ENCODE measurements at places on chromosomes 6 and 20.

DNA sequence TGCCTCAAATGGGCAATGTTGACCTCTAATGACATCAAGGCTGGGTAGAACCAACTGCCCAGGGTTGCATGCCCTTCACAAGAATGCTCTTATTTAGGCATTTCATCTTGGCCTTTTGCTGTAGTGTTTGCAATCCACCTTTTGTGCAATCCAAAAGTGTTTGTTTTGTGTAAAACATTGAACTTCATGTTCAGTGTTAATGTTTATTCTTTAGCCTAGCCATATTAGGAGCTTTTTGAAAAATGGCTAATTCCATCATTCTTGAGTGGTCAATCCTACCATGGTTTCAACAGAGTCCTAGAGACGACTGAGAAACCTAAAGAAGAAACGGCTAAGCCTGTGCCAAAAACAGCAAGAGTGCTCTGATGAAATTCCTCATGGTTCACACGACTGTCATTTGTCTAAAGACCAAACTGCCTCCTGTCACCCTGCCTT lies 279.6 kb upstream of the PRDM1 start:
- DNase-seq: peak; percentile 70

- DNase-seq: peak; percentile 86
These were observed 1.1 kb upstream of the RNF182 start for GRCh38 chr6:13923527-13924145.

DNA sequence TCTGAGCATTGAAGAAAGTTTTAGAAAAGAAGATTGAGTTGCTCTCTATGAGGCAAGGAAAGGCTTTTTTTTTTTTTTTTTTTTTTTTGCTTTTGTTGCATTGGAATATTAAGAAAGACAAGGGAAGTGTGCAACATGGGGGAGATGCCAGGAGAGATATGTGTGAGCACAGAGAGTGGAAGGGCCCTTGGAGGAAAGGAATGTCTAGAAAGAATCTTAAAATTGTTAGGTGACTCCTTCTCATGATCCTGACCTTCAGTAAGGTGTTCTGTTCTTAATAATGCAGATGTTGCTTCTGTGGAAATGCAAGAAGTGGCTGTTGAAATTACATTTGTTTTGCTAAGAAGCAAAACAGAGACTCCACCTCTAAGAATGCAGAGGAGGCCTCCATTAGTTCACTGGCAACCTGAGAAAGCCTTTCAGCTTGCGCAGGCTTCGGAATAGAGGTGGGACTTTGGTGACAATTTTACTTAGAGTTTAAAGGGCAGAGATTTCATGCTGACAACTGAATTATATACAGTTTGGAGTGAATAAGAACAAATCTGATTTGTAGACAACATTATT lies 118.0 kb upstream of the ASCC3 start:
- no peak for DNase-seq

GRCh38 chr20:51789434-51789833 lies 12.9 kb downstream of the SALL4 start:
- no peak for DNase-seq

- DNase-seq: peak; percentile 56
These were observed 1.1 kb upstream of the PRELID3B start for GRCh38 chr20:59043698-59044097.

GRCh38 chr6:133817460-133818047 lies 71.4 kb upstream of the TCF21 start:
- no peak for DNase-seq

DNA sequence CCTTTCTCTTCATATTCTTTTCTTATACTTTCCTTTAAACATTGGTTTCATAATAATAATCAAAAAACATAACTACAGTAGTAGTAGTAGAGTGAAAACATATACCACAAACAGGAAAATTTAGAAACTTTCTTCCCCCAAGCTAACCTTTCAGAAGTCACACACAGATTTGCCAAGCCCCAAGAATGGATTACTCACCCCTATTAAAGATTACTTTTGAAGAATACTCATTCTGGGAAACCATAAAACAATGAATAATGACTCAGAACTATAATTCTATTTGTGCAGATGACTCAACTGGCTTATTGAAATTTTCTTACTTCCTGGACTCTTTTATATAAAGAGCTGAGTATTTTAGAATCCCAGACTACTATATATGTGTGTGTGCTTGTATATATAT lies 119.4 kb upstream of the GJE1 start:
- peak; percentile 94 for DNase-seq

DNA sequence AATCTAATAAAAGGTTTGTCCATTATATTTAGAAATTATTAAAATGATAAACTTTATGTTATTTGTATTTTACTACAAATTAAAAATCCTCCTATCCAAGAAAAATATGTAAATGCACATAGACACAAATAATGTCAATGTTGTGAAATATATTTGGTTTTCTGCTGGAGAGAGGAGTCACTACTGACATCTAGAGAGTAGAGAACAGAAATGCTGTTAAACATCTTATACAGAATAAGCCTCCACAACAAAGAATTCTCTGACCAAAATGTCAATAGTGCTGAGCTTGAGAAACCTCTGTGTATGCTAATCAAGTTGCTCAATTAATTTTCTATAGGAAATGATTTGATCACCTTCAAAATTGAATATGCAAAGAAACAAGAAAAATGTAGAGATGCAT lies 12.4 kb downstream of the HTR1B start:
- peak; percentile 43 for DNase-seq

DNA sequence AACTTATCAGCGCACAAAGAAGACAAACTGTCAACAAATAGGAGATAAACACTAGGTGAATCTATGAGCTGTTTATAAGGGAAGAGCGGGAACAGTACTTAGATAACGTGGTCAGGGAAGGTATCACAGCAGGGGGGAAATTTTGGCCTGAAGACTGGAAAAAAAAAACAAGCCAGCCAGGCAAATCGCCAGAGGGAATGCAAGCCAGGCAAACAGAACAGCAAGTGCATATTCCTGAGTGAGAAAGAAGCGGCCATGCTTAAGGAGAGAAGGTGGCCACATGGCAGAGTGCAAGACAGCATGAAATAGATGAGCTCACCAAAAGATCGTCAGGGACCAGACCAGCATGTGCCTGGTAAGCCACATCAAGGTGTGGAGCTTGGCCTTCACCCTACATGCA lies 466.5 kb upstream of the ARID1B start:
- DNase-seq: no peak

- DNase-seq: peak; percentile 8
These were observed 42.3 kb downstream of the RPP40 start for GRCh38 chr6:4961322-4962168.

- no peak for DNase-seq
These were observed 100.0 kb upstream of the JARID2 start for GRCh38 chr6:15145821-15146220.

DNA sequence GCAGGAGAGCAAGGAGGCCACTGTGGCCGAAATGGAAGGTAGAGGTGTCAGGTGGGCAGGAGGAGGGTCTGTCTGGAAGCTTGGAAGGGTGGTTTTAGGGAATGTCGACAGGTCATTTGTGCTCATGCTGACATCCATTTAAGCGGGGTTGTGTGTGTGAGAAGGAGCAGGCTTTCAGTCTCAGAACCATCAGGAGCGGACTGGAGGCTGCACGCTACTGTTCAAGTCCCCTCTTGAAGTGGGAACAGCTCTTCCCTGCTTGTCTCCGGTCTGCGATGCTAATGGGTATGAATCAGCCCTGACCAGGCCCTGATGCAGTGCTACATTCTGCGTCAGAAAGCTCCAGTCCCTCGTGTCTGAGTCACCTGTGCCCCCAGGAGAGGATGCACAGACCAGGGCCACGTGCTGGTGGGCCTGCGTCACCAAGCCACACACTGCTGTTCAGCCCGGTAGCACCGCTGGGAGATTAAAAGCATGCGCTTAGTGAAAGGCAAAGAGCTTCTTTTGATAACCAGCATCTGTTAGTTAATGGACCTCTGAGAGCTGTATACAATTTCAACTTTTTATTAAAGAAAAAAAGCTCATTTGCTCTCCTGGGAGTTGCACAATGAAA lies 58.0 kb downstream of the APCDD1L start:
- peak; percentile 77 for DNase-seq

DNA sequence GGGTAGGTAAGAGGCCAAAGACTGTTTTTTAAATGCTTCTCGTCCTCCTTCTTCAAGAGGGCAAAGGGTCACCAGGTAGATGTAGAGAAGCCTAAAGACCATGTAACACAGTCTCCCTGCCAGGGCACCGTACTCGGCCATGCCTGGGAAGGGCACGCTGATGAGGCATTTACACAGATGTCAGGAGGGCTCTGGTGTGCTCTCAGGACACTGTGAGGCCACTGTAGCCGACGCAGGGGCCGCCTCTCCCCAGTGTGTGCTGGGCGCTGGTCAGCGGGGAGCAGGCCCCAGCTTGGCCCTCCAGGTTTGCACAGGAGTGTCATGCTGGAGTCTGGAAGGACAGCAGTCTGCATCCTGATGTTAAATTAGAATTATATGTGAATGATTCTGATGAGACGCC lies 7.1 kb upstream of the MTG2 start:
- no peak for DNase-seq

DNA sequence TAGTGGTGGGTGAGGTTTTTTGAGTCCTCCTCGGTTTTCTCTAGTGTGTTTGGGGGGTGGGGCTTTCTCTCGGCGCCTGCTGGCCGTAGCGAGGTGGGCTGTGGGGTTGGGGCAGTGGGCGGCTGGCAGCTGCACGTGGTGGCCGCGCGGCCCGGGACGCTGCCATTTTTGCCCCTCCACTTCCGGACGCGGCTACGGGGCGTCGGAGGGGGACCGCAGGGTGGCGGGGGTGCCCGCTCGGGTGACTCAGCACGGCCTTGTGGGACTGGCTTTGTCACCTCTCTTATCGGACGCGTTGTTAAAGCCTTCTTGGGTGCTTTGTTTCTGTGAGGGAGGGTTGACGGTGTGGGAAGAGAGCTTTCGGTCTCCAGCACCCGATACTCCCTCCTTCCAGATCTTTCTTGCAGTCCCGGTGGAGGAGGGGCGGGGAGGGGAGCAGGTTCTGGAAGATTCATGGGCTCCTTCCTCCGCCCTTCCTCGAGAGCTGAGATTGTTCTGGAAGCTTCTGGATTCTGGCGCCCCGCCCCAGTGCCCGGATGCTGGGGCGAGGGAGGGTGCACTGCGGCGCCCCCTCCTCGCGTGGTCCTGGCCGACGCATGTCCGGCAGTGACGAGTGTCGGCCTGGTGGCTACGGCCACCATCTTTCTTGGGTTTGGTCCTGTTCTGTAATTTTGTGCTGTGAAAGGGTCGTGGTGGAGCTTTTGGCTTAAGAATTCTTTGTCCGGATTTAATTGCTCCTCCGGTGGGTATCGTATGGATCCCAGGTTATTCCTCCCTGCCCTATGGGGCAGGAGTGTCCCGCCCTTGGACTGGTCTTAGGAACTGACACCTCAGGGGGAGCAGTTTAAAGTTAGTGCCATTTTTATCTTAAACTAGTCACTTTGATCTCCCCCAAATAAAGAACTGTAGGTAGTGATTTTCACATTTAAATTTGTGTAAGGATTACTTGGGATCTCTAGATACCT lies 719 bp downstream of the HSP90AB1 start:
- peak; percentile 66 for DNase-seq

- DNase-seq: no peak
These were observed 183.6 kb downstream of the FAXC start for GRCh38 chr6:99165838-99166237.

DNA sequence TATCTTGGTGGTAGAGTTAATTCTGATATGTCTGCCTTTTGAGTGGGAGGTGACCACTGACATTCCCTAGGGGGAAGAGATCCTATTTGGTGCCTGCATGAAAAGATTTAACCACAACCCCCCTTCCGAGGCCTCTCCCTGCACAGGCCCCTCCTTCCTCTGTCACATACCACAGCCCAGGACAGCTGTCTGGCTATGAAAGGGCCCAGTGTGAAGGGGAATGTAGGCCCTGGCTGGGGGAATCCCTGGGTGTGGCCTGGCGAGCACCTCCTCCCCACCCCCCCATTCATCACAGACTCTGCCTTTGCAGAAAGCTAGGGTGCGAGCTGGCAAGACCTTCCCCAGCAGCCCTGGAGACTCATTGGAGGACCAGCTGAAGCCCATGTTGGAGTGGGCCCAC lies 27.4 kb upstream of the MAPRE1 start:
- peak; percentile 28 for DNase-seq

- DNase-seq: no peak
These were observed 203.5 kb upstream of the TSHZ2 start for GRCh38 chr20:52768694-52769093.

GRCh38 chr20:47535994-47536393 lies 34.3 kb downstream of the NCOA3 start:
- no peak for DNase-seq

- DNase-seq: peak; percentile 21
These were observed 38.6 kb upstream of the MARCKS start for GRCh38 chr6:113818578-113818977.

DNA sequence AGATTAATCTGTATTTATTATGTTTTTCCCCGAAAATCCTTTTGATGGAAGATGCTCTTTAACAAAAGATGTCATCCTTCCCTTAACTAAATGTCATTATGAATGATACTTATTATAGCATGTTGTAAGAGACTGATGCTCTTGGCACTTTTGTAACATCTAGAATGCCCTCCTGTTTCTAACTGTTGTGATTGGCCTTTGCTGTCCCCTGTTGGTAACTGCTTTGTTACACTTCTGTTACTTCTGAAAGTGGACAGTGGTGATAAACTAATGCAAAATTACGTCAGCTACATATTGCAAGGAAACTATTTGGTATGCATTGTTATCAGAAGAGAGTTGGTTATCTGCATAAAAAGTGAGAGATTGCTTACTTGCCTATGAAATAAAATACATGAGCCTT lies 5.8 kb downstream of the TTK start:
- DNase-seq: no peak

- DNase-seq: no peak
These were observed 8.4 kb downstream of the UCKL1 start for GRCh38 chr20:63947638-63948456.

GRCh38 chr20:50309764-50310672 lies 119.4 kb downstream of the CEBPB start:
- no peak for DNase-seq

DNA sequence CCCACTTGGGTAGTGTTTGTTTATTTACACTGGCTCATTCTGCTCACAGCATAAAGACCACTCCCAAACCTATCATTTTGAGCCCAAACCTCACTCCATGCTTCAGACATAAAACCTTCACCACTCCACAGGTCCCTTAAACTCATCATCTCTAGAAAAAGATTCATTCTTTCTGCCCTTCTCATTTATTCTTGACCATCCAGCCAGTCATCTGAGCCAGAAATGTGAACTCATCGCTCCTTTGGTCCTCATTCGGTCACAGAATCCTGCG lies 12.4 kb downstream of the TPMT start:
- DNase-seq: no peak

DNA sequence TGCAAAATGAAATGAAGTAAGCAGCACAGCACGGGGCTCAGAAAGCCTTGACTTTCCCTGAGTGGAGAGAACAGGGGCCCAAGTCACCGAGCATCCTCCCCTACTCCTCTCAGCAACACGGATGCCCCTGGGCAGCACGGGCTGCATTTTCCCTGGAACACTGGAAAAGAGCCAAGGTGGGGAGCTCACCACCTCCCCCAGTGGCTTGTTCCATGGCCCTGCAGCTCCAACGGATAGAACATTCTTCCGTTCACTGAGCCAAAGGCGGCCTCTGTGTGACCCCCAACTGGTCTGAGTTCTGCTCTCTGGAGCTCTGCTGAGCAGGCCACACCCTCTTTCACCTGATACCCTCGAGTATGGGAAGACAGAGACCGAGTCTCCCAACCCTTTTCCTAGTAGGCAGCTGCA lies 20.8 kb upstream of the EMILIN3 start:
- peak; percentile 34 for DNase-seq
